ENCODE measurements at places on chromosomes 5 and 9. TPM values are rescaled to one million over a fixed set of nuclear protein-coding genes. Genes with fewer than 3 reads are reported as not detected.
A peak's percentile ranks its signal among the peaks of the same experiment; 100 is the strongest.

Gene HACD4
- 1.9 TPM for total RNA-seq

Gene STPG3
- total RNA-seq, result not detected

Gene YTHDC2
- total RNA-seq, result 28.9 TPM

Gene FXN
- total RNA-seq, result 15.2 TPM

Gene ZFP37
- total RNA-seq, result 1.1 TPM

Gene OTULINL
- total RNA-seq, result 12.2 TPM

- peaks cover 22% of the 10 kb centered on the region for H3K36me3 ChIP-seq
- H3K4me1 ChIP-seq, result peaks cover 39% of the 10 kb centered on the region
- H3K4me3 ChIP-seq, result peak overlapping the region; percentile 23
- H3K27ac ChIP-seq, result no peak overlapping the region
- DNase-seq, result peak; percentile 29
Measured at GRCh38 chr5:40838086-40838485, 3.1 kb upstream of the RPL37 start.

- no peaks in the 10 kb centered on the region for H3K36me3 ChIP-seq
- no peak overlapping the region for H3K27ac ChIP-seq
- H3K4me1 ChIP-seq, result peaks cover 62% of the 10 kb centered on the region
- no peak overlapping the region for H3K4me3 ChIP-seq
- no peaks in the 10 kb centered on the region for H3K27me3 ChIP-seq
Measured at GRCh38 chr5:56700711-56701110, 114.6 kb upstream of the MAP3K1 start.

- H3K27ac ChIP-seq, result no peak overlapping the region
- no peak for DNase-seq
- no peaks in the 10 kb centered on the region for H3K36me3 ChIP-seq
- no peak overlapping the region for H3K4me3 ChIP-seq
Measured at GRCh38 chr5:2158767-2159166, 276.0 kb upstream of the IRX4 start.

GRCh38 chr5:150642991-150643710, 2.7 kb downstream of the SYNPO start:
- H3K27me3 ChIP-seq, result peaks cover under 1% of the 10 kb centered on the region

DNA sequence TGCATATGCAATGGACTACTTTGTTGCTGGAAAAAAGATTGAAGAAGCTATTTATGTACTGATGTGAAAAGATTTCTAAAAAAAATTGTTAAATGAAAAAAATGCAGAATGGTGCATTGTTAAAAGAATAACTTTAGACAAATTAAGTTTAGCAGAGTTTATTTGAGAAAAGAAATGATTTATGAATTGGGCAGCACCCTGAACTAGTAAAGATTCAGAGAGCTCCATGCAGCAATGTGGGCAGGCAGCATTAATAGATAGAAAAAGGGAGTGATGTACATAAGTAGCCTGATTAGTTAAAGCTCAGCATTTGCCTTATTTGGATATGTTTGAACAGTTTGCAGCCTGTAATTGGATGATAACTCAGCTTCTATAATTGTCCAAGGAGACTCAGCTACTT, 677.9 kb upstream of the SEMA6A start:
- DNase-seq, result no peak
- no peaks in the 10 kb centered on the region for H3K36me3 ChIP-seq
- H3K27ac ChIP-seq, result no peak overlapping the region
- no peaks in the 10 kb centered on the region for H3K27me3 ChIP-seq
- no peaks in the 10 kb centered on the region for H3K4me1 ChIP-seq
- H3K4me3 ChIP-seq, result no peak overlapping the region

DNA sequence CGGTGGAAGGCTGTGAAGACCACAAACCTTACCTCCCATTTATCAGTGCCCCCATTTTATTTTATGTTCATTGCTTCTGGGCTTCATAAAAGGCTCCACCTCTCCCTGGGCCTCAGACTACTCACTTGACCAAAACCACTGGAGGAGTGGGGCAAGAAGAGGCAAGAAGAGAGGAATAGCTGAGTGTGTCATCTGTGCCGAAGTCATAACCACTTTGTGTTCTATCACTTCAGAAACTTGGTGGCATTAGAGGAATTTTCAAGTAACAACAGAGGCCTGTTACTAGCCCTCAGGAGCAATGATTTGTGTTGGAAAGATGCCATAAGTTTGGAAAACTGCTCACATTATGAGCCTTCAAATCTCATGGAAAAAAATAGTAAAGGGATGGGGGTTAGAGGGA, 88.7 kb upstream of the PIK3R1 start:
- no peak for DNase-seq
- no peak overlapping the region for H3K4me3 ChIP-seq
- H3K4me1 ChIP-seq, result peaks cover 13% of the 10 kb centered on the region

GRCh38 chr5:53817183-53817582, 256.7 kb downstream of the NDUFS4 start:
- no peaks in the 10 kb centered on the region for H3K4me1 ChIP-seq
- H3K36me3 ChIP-seq, result no peaks in the 10 kb centered on the region
- no peak overlapping the region for H3K27ac ChIP-seq
- no peaks in the 10 kb centered on the region for H3K27me3 ChIP-seq
- no peak overlapping the region for H3K4me3 ChIP-seq

DNA sequence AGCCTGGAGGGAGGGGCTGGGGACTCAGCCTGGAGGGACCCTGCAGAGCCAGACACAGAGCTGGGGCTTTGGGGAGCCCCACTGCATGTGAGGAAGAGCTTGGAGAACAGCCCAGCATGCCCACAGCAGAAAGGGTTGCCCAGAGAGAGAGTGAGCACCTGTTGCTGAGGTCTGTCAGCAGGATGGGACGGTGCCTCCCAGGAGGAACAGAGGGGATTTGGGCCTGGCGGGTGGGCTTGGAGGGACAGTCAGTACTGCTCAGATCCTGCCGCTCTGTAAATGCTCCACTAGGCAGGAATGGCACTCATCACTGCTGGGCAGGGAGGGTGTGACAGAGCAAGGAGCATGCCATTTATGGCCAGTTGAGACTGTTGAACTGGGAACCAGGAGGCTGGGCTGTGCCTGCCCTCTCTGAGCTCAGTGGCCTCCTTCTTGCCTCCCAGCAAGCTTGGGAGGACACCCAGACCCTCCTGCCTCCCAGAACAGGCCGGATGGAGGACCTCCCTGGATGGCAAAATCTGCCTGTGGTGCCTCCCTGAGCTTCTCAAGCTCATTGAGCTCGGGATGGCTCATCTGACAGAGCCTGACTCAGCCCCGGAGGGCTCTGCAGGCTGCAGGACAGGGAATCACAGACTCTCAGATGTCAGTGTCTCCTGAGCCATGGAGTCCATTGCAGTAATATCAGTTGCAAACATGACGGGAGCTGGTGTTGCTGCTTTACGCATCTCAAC, 786 bp upstream of the HRCT1 start:
- no peak overlapping the region for H3K27ac ChIP-seq
- H3K36me3 ChIP-seq, result no peaks in the 10 kb centered on the region
- DNase-seq, result no peak

DNA sequence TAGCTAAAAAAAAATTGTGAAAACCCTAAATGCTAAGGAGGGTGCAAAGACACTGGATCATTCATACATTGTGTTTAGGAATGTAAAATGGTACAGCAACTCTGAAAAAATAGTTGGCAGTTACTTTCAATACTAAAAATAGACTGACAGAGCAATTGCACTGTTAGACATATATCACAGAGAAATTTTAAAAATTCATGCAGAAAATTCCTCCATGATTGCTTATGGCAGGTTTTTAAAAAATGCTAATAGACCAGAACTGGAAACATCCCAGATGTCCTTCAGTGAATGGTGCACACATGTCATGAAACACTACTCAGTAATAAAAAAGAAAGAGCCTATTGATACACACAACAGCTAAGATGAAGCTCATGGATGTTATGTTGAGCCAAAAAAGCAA, 349.8 kb upstream of the DAB2 start:
- H3K4me3 ChIP-seq, result no peak overlapping the region
- H3K36me3 ChIP-seq, result no peaks in the 10 kb centered on the region
- H3K27me3 ChIP-seq, result peaks cover 12% of the 10 kb centered on the region

DNA sequence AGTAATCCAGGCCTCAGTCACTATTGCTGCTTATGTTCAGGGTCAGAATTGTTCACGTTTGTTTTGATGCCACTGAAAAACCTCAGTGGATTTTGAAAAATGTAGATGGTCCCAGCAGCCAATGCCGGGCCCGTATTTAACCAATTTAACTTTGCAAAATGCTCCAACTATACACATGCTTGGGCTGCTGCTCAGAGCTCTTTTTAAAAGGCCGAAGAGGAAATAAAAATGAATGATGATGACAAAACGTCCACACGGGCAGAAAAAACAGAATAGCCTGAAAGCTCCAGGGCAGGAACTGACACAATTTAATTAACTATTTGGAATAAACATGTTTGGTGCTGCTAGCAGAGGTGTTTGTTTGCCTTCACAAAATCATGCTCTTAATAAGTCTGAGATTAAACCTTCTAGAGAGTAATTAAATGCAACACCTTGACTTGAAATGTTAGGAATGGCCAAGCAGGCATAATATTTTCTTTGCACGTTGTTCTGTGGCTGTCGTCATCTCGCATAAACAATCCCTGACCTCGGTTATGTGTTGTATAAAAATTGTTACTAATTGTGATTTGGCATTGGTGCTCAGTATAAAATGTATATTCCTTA, 152.7 kb downstream of the SLIT3 start:
- no peak overlapping the region for H3K27ac ChIP-seq

GRCh38 chr9:109369285-109369684, 48.4 kb upstream of the EPB41L4B start:
- no peaks in the 10 kb centered on the region for H3K4me1 ChIP-seq
- no peak overlapping the region for H3K27ac ChIP-seq
- no peak overlapping the region for H3K4me3 ChIP-seq
- H3K27me3 ChIP-seq, result no peaks in the 10 kb centered on the region

DNA sequence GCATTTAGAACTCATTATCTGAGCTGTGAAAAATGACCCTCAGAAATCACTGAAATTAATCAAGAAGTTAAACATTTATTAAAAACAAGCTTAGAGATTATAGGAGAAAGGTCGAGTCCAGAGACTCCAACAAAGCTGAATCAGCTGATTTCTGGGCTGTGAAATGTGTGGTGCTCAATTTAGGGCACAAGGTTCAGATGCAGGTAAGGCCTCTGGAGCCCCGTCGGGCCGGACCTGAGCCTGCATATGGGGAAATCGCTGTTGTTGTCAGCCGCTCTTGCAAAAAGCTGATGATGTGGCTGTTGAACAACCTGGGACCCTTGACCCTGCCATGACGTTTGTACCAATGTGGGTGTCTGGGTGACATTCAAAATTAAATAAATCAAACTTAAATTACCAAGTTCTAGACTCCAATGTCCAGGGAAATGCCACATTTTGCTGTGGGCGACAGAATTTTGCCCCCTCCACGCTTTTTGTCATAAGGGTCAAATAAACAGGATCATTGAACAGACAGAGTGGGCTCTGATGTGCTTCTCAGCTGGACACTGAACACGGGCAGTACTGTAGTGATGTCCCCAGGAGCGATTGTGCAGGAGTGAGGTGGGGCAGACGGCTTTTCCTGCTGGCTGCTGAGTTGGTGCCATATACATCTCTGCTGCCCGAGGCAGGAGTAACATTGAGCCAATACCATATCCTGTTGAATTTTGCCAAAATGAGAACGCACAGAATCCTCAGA, 27.2 kb upstream of the FBP1 start:
- no peak overlapping the region for H3K4me3 ChIP-seq
- peaks cover 7% of the 10 kb centered on the region for H3K4me1 ChIP-seq
- H3K27ac ChIP-seq, result no peak overlapping the region
- peaks cover 11% of the 10 kb centered on the region for H3K27me3 ChIP-seq
- no peak for DNase-seq

- no peak for DNase-seq
- H3K36me3 ChIP-seq, result no peaks in the 10 kb centered on the region
- H3K4me3 ChIP-seq, result no peak overlapping the region
- H3K27ac ChIP-seq, result no peak overlapping the region
- H3K4me1 ChIP-seq, result no peaks in the 10 kb centered on the region
Measured at GRCh38 chr5:17989036-17989435, 354.8 kb downstream of the TAF11L14 start.

DNA sequence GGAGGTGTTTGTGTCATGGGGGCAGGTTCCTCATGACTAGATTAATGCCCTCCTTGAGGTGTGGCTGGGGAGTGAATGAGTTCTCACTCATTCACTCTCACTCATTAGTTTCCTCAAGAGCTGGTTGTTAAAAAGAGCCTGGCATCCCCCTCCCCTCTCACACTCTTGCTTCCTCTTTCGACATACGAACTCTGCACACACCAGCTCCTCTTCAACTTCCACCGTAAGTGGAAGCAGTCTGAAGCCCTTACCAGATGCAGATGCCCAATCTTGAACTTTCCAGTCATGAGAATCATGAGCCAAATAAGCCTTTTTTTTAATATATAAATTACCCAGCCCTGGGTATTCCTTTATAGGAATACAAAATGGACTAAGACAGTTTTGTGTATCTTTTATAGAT, 82.5 kb downstream of the SPRY4 start:
- DNase-seq, result no peak
- no peaks in the 10 kb centered on the region for H3K27me3 ChIP-seq
- no peaks in the 10 kb centered on the region for H3K4me1 ChIP-seq
- no peaks in the 10 kb centered on the region for H3K36me3 ChIP-seq
- no peak overlapping the region for H3K4me3 ChIP-seq

DNA sequence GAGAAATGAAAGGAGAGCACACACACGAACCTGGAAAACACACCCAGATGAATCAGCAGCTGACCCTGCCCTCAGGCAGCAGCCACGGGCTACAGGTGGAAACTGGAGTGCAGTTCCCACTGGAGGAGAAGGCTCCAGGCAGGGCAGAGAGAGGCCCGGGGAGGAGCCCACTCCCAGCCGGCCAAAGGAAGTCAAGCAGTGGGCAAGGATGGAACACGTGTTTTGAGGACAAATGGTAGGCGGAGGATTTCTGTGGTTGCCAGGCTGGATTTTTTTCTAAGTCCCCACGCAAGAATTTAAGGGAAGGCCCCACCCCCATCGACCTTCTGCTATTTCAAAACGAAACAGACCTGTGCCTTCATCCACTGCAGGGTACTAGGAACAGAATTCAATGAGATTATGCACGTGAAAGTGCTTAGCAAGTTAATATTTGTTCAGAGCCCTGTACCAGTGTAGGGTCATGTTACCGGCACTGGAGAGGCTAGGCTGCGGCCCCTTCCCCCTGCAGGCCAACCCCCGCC, 6.8 kb downstream of the EPB41L4B start:
- peaks cover 14% of the 10 kb centered on the region for H3K4me1 ChIP-seq
- no peaks in the 10 kb centered on the region for H3K36me3 ChIP-seq
- no peak overlapping the region for H3K27ac ChIP-seq
- DNase-seq, result no peak
- peaks cover 57% of the 10 kb centered on the region for H3K27me3 ChIP-seq

DNA sequence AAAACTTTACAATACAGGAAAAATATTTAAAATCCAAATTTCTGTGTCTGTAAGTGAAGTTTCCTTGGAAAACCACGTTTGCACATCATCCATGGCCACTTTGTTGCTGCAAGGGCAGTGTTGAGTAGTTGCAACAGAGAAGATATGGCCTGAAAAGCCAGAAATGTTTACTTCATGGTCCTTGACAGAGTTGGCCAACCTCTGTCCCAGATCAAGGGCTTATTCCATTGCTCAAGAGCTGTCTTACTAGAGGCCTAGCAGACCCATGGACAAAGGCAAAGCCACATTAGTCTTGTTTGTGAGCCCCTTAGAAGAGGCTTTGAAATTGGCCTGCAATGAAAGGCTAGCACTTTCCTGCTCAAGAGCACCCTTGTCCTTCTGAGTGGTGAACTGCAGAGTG, 119.4 kb downstream of the GAS1 start:
- no peak overlapping the region for H3K27ac ChIP-seq
- H3K4me3 ChIP-seq, result no peak overlapping the region
- no peak for DNase-seq
- H3K4me1 ChIP-seq, result no peaks in the 10 kb centered on the region
- H3K27me3 ChIP-seq, result peaks cover 3% of the 10 kb centered on the region

Measured in activated CD4-positive, alpha-beta memory T cell treated with anti-CD3 and anti-CD28 coated beads for 36 hours (primary cell).